ENCODE measurements at places on chromosomes 1 and 21.

GRCh38 chr1:20194757-20195461 is 8.6 kb upstream of the PLA2G2C start:
- no peak for DNase-seq

GRCh38 chr1:5771788-5772187 is 220.4 kb downstream of the NPHP4 start:
- DNase-seq, result no peak

DNA sequence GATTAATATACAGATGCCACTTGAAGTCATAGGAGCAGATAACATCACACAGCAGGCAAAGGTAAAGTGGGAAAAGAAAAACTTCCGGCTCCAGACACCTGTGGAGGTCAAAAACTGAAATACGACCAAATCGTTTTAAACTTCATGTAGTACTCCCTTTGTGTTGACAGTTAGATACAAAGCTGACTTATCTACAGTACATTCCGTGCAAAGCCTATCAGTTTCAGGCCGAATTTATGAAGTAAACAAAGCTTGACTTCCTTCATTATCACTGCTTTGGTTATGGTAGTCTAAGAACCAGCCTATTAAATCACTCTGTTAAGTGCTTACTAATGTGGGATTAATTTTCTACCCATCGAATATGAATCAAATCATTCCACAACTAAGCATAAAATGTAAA is 156.3 kb downstream of the SMYD3 start:
- no peak for DNase-seq

DNA sequence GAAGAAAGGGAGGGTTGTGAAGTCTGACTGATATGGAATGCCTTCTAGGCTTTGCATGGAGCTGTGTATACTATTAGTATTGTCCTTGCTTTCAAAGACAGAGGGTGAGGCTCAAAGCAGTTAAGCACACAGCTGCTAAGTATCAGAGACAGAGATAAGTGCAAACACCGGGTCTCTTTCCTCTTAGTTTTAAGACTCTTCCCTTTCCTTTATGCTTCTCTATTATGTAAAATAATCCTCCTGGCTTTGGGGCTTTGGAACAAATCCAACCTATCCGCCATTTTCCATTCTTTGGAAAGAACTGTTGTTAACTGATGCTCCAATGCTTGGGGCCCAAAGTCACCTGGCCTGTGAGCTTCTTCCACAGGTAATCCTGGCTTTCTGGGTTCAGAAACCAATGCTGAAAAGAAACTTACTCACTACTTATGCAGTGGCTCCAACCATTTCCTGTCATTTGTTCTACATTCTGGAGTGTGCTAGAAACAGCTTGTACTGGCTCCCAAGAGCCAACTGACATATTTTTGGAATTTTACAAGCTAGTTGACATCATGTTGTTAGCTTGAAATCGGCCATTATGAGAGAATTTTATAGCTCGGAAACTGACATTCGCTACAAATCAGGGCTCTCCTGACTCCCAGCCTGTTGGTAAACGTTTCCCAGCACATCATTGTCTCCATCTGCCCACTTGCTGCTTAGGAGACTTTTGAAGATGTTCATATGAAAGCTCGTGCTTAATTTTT is 67.5 kb downstream of the DNTTIP2 start:
- no peak for DNase-seq

- no peak for DNase-seq
These were observed 876 bp downstream of the RAB29 start for GRCh38 chr1:205774198-205775014.

DNA sequence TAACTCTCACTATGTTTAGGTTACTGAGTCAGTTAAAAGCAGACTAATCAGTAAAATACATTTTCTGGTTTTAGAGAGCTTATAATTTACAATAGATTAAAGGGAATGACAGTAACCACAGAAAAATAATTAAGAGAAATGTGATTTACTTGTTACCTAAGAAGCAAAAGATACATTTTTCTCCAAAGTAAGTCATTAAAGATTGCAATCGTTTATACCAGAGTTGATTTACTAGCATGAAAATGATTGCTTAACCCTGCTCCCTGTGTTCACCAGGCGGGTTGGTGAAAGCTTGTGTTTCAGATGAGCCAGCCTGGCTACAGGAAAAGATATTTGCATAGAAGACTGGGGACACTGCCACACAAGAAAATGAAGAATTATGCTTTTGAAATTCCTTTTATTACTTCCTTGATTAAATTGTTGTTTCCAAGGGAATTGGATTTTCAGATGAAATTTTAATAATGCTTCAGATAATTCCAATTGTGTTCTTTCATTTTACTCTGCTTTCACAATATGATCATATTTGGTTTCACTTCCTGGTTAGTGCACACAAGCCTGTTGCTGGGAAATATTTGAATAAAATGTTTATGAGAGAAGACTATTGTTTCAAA is 27.9 kb downstream of the LRRC8B start:
- DNase-seq, result no peak

DNA sequence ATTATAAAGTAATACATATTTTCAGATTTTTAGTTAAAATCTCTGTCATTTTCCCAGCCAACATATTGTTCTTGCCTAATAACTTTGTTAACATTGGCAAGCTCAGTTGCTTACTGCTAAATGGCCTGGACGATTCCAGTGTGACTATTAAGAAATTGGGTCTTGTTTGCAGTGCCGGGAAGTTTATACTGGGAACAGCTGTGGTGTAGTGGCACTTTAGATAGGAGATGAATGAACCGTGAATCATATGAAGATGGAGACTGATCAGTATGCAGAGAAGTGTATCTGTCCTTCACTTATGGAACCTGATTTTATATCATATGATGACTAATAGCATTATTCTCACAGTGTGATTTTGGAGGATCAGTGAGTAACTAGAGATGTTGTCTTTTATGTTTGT is 3.3 kb downstream of the CHRM3 start:
- DNase-seq, result no peak

DNA sequence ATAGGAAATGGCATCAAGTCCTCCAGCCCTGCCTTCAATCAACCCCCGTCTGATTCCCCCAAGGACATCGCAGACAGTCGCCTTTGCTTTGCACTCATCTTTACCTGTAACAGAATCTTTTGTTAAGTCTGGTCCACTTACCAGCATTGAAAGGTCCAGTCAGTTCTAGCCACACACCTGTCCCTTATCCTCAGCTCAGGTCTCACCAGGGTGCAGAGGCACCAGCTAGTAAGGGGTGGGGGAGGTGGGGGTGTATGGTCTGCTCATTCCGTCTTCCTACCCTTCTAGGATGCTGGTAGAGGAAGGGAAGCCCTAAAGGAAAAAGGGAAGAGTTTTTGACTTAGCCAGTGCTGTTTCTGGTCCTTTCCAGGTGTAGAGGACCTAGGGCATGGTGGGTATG is 427.7 kb downstream of the MATN1 start:
- no peak for DNase-seq

GRCh38 chr21:23162198-23162946 is 2164.2 kb downstream of the NCAM2 start:
- no peak for DNase-seq

DNA sequence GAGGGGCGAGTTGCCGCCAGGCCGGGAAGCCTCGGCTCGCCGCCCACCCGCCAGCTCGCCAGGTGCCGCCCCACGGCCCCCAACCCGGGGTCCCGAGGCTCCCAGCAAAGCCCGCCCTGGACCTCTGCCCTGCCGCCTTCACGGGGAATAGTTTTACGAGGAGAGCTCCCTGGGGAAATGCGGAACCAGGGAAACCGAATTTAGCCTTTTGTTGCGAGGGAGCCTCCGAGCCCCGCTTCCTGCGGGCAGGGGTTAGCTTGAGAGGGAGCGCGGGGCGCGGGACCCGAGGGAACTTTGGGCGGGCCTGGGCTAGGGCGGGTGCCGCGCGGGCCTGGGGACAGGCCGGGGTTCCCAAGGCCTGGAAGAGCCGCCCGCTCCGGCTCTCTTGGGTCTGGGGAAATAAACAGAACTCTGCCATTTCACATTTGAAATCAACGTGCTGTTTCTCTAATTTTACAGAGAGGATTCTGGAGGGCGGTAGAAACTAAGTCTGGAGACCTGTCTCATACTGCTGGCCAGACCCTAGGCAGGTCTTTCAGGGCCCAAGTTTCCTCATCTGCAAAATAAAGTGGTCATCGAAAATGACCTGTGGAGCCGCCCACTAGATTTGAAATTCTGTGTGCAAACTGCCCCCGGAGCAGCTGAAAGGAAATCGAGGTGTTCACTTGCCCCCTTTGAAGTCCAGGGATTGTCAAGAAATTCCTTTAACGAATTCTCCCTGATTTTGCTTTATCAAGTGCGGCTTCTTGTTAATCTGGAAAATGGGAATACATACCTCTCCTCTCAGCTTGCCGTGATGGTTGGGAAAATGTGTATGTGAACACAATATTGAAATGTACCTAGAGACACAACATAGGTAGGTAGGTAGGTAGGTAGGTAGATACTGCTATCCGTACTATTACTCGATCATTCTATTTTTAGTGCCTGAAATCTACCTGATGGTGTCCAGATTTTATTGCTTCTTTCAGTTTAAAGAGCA is 749 bp upstream of the GLUL start:
- no peak for DNase-seq

DNA sequence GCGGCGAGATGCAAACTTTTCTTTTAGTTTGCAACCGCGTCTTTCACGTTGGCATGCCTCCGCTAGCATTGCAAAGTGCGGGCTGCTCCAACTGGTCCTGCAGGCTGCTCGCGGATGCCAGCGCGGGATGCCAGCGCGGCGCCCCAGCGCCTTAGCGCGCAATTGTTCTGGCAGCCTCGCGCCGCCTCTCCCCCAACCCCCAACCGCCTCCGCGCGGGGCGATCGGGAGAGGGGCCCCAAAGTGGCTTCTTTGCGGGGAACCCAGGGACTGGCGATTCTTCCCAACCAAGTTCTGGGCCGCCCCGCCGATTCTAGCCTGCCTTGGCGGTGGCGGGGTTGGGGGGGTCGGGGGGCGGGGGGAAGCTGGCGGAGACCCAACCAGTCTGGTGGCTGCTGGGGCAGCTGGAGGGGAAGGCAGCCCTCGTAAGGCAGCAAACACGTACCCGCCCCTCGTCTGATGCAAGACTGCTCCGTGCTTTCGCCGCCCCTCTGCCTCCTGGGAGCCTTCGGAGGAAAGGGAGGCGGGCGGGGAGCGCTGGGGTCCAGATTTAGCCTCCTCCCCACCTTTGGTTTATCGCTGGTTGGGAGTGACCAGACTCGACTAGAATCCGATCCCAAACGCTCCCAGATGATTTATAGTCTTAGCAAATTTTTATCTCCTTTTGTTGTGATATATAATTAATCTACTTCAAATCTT is 756 bp downstream of the PHGDH start:
- DNase-seq, result peak; percentile 94

GRCh38 chr1:17310068-17310640 is 2.2 kb downstream of the PADI4 start:
- no peak for DNase-seq

DNA sequence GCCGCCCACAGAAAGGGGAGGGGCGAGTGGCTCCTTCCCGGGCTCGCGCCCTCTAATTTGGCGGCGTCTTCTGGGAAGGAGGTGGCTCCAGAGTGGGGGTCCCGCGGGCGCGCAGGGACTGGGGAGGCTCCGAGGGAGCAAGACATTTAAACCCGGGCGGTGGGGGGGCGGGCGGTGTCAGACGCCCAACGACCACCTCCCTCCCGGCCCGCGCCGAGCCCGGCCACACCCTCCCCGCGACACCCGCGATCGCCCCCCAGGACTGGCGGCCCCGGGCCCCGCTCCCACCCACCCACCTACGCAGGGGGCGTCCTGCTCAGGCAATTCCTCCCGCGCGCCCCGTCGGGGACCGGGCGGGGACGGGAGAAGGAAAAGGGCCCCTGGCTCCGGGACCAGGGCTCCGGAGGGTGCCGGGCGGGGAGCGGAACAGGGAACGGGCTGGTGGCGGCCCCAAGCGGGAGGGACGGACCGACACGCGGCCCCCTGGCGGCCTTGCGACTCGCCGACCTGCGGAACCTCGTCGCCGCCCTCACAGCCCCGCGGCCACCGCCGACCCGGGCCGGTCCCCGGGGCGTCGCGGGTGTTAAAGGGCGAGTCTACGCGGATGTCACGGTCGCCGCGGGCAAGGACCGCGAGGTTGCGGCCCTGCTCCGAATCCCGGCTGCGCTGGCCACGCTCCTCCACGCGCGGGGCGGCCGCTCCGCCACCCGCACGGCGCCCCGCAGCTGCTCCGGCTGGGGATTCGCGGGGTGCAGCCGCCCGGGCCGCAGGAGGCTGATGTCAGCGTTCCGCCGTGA is 94.0 kb upstream of the FMN2 start:
- no peak for DNase-seq

DNA sequence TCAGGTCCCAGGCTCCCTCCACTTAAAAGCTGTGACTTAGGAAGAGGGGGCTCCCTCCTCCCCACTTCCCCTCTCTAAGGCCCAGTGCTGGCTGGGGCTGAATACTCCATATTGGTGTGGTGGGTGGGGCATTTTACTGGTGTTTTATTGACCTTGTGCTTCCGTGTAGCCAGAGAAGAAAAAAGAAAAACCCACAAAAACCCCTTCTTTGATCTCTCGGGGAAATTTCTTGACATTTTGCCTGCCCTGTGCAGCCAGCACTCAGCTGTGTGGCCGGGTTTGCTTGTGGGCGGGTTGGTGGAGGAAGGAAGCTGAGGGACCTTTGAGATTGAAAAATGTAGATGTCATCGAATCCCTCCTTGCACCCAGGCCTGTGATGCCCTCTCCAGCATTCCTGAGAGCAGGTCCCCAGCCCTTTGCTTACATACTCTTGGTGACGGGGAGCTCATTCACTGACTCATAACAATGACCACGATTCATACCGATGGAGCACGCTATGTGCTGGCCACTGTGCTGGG is 24.8 kb downstream of the TNFRSF8 start:
- DNase-seq, result no peak

GRCh38 chr1:6108937-6109614 is 63.4 kb downstream of the KCNAB2 start:
- no peak for DNase-seq

- peak; percentile 87 for DNase-seq
These were observed 58.2 kb downstream of the WLS start for GRCh38 chr1:68173936-68174737.

DNA sequence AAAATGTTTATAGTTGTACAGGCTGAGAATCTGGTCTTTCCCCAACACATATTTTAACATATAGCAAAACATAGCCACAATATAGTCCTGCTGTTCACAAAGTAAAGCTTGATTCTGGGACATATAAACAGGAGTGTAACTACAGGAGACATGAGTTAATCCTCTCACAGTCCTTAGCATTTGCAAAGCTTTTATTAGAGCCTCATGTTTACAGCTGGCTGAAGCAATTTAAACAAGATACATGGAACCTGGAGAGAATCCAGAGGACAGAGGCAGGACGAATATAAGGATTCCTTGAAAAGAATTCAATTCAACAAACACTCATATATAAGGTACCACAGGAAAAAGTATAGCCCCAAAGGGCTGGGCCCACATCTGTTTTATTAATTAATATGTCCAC is 163.4 kb downstream of the ADGRL4 start:
- DNase-seq, result no peak
